ENCODE measurements at places on chromosomes 16 and 17. TPM values are rescaled to one million over a fixed set of nuclear protein-coding genes. Genes with fewer than 3 reads are reported as not detected.

The CD300A gene
- total RNA-seq: 0.05 TPM

The MT1A gene
- 0.89 TPM for total RNA-seq

The SLFN12 gene
- total RNA-seq: 22.1 TPM

The BEAN1 gene
- total RNA-seq: 3.8 TPM

The CHD3 gene
- 57.1 TPM for total RNA-seq

The OR2C1 gene
- not detected for total RNA-seq

DNA sequence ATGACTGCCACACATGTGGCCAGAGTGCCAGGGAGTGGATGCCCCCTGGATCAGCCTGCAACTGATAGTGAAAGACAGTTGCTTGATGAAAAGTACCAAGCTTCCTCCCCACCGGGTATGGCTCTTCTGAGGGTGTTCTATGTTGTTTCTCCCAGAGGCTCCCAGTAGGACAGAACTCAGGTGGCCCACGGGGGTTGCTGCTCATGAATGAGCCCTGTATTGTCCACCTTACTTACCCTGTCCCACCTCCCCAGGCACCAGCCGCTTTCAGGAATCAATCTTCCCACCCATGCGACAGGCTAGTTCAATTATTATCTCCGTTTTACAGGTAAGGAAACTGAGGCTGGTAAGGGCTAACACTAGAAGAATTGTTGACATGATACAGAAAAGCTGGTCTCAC is 34.9 kb upstream of the RGS9 start:
- DNase-seq: no peak

- DNase-seq: no peak
Observed at GRCh38 chr17:57475796-57476195, 219.5 kb downstream of the MSI2 start.

DNA sequence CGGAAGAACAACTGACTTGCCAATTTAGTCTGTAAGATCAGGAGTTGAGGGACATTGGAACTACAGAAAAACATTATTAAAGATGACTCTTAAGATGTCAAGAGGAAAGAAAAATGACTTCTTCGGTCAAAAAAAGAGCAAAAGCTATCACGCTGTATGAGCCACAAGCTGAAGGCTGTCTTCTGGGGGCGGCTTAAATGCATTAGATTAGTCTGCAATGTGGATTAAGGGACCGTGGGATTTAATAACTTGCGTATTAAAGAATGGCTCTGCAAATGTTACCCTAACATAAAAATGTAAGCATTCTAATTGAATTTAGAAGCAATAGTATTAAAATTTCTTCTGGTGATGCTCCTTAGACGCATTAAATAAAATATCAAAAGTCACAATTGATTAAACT is 108.6 kb downstream of the PITPNC1 start:
- DNase-seq: no peak

DNA sequence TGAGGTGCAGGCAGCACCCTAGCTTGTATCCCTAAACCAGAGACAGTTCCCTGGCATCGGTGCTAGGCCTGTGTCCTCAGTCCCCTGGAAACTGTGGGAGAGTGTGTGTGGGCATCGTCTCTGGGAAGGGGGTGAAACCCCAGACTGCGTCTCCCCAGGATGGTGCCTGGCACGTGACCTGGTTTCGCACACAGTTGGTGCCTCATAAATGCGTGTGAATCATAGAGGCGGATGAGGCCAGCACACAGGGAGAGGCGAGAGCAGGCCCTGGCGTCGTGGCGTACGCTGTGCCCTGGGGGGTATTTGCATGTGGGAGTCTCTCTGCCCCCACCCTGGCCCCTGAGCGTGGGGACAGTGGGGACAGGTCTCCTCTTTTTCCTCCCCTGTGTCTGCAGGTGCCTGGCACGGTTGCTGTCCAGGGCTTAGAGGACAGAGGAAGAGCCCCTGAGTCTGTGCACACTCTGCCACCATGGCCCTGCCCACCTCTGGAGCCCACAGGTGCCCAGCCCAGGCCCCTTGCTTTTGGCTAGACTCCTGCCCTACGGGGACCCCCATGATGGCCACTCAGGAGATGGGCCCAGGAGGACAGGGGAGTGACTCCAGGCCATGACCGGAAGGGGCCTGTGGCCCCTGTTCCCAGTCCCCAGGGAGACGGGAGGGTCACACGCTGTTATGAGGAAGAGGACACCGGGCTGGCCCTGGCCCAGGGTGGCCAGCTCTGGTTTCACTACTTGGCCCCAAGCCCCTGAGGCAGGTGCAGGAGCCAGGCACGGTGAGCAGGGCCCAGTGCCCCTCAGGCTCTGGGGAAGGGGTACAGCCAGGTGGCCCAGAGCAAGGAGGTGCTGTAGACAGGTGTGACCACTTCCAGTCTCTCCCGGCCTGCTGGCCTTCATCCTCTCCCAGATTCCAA is 1.3 kb upstream of the FSCN2 start:
- no peak for DNase-seq

DNA sequence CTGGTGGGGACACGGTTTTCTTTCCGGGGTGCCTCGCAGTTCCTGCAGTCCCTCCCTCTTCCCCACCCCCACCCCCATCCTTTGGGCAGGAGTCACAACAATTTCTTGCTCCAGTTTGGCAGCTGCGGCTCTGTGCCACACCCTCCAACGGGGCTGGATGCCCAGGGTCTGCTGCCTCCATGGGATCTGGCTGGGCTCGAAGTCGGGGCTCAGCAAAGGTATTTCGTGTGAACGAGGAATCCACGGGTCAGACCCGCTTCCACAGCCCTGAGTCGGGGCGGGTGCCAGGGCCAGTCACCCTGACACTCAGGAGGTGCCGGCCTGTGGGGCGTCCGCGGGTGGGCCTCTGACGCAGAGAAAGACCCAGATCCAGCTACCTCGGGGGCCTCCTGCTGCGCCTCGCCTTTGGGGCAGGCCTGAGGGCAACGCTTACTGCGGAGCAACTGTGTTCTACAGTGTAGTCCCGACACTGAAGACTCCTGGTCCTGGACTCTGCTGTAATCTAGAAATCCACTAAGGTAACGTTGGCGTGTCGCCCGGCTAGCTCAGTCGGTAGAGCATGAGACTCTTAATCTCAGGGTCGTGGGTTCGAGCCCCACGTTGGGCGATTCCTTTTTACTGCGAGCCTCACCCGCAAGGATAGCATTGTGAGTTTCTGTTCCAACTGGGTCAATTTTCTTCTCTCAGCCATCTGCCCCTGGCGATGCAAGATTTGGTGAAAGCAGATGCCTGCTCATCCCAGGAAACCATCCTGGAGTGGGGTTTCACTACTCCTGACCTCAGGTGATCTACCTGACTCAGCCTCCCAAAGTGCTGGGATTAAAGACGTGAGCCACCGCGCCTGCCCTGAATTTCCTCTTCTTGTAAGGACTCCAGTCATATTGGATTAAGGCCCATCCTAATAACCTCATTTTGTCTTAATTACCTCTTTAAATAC is 12.6 kb upstream of the OR1F1 start:
- no peak for DNase-seq

GRCh38 chr17:77640252-77640651 is 318.3 kb upstream of the TNRC6C start:
- no peak for DNase-seq

- no peak for DNase-seq
Observed at GRCh38 chr17:42553161-42553818, 567 bp downstream of the HSD17B1 start.

DNA sequence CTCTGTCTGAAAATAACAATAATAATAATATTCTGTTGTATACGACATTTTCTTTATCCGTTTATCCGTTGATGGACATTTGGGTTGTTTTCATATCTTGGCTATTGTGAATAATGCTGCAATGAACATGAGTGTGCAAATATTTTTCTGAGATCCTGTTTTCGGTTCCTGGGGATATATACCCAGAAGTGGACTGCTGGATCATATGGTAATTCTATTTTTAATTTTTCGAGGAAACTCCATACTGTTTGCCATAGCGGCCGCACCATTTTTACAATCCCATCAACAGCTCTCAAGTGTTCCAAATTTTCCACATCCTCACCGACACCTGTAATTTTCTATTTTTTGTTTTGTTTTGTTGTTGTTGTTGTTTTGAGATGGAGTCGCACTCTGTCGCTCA is 5.3 kb upstream of the PRSS41 start:
- no peak for DNase-seq

GRCh38 chr17:11645426-11645825 is 47.2 kb downstream of the DNAH9 start:
- DNase-seq: no peak

DNA sequence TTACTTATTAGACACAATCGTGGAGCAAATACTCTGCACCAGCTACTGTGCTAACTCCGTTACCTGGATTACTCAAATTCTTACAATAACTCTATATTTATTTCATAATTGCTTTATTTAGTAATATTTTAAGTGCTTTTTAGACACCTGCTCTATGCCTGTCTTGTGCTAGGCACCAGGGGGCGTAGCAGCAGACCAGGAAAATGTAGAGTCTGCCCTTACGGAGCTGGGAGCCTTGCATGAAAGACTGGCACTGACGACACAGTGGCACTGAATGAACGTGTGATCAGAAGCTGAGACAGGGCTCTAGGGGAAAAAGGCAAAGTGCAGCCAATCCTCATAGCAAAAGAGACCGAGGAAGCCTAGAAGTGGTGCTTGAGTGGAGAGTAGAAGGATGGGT is 486.5 kb downstream of the CDH13 start:
- DNase-seq: peak; percentile 47

DNA sequence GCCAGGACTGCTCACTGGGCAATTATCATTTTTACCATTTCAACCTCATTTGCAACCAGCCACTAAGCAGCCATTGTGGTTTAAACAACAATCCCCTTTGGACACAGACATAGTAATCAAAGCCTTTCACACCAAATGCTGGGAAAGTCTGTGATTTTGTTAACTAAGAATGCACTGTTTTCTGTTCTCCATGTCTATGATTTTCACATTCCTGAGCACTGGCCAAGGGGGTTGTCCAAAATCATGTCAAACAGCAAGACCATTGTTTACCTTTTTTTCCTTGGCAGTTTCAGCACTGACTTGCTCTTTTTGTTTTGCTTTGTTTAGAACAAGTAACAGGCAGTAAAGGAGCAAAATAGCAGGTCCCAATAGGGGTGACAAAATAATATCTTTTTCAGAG is 106.3 kb upstream of the SIAH1 start:
- peak; percentile 38 for DNase-seq

- no peak for DNase-seq
Observed at GRCh38 chr16:685967-686366, 1.8 kb upstream of the JMJD8 start.

GRCh38 chr17:64223931-64224629 is 39.0 kb downstream of the TEX2 start:
- DNase-seq: no peak

DNA sequence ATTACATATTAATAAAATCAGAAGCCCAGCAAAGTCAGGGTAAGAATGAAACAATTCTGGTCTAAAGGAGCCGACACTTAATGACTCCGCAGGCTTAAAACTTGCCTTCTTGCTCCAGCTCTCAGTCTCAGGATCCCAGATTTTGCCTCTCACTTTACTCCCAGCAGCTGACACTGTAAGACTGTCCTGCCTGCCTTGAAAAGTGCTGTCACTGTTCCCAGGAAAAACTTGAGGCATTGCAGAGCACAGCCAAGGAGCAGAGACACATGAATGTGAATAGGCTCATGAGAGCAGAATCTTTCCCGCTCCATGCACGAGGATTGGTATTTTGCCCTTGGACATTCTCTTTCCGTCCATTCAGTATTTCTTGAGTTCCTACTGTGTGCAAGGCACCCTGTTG is 457.6 kb upstream of the ZFHX3 start:
- DNase-seq: no peak

DNA sequence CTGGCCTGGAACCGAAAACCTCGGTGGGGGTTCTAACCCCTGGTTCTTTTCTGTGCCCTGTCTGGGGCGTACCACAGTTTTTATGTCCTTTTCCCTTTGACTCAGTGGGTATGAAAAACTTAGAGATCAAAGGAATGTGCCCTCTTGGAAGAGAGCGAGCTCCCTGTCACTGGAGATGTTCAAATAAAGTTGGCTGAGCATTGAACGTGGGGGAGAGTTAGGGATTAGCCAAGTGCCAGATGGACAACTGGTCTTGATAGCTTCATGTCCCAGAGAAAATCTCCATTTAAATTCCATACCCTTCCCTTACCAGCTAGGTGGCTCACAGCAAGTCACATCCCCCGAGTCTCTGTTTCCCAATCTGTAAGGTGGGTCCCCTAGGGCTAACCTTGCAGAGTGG is 9.5 kb downstream of the ADGRG1 start:
- DNase-seq: no peak

GRCh38 chr16:52549011-52549692 is 2.2 kb upstream of the TOX3 start:
- DNase-seq: peak; percentile 62

- peak; percentile 13 for DNase-seq
Observed at GRCh38 chr17:44367231-44367979, 3.8 kb upstream of the FAM171A2 start.

DNA sequence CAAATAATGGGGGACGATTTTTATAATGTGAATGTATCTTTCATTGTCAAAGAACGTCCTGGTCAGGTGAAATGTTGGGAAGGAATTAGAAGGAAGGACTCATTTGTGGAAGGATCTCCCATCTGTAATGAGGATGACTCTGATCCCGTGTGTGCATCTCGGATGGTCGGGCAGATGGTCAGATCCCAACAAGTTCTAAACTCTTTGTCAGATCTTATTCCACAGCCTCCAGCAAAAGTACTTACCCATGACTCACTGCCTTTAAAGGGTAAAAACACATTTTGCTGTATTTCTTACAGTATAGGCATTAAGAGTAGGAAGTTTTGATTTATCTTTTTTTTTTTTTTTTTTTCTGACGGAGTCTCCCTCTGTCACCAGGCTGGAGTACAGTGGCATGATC is 539 bp upstream of the KRTAP4-8 start:
- DNase-seq: no peak

GRCh38 chr16:50812876-50813466 is 71.1 kb downstream of the CYLD start:
- DNase-seq: no peak

DNA sequence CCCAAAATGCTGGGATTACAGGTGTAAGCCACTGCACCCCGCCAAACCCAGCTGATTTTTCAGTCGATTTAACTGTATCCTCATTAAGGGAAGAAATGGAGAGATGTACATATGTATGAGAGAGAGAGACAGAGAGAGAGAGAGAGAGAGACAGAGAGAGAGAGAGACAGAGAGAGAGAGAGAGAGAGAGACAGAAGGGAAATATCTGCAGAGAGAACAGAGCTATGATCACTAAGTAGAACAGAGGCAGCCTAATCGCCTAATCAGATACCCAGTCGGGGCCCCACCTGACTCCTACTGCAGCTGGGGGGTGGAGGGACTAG is 70.0 kb downstream of the RBBP6 start:
- no peak for DNase-seq

GRCh38 chr16:12132850-12133440 is 156.4 kb downstream of the SNX29 start:
- DNase-seq: no peak

DNA sequence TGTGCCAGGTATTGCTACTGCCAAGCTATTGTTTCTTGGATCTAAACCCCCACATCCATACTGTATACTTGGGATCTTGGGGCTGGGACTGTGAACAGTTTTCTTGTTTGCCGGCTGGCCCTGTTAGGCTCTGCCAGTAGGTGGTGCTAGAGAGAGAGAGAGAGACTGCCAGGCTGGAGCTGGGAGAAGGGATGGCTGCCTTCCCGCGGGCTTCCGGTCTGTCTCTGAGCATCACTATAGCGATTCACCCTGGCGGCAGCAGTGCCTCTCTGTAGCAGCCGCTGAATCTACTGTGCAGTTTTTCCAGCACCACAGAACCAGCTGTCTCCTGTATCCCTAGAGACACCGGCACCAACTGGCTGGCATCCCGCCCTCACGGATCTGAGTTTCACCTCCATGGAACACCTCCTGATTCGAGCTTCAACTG is 201.2 kb downstream of the UTP18 start:
- DNase-seq: peak; percentile 4

All from renal cortical epithelial cell (primary cell).